ENCODE measurements at places on chromosomes 5 and 9.
A peak's percentile ranks its signal among the peaks of the same experiment; 100 is the strongest.

- DNase-seq, result no peak
Observed at GRCh38 chr9:135281791-135282737, 194.6 kb downstream of the OLFM1 start.

- no peak for DNase-seq
Observed at GRCh38 chr5:128470663-128471062, 67.4 kb downstream of the FBN2 start.

GRCh38 chr5:40486437-40487275 is 193.1 kb upstream of the PTGER4 start:
- DNase-seq, result peak; percentile 41

- no peak for DNase-seq
Observed at GRCh38 chr9:6549106-6549800, 96.3 kb downstream of the GLDC start.

DNA sequence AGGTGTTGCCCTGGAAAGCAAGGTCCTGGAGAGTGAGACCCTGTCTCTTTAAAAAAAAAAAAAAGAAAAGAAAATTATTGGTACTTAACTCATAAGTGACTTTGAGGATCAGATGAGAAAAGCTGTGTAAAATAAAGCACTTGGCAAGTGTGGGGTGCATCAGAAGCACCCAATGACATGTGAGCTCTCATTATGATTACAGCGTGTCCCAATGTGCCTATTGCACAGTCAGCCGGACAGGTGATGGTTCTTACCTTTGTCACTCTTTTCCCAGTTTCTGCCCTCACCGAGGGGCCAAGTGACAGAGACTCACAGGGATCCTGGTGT is 40.4 kb upstream of the IL17B start:
- no peak for DNase-seq

- no peak for DNase-seq
Observed at GRCh38 chr5:66810848-66811261, 214.7 kb downstream of the MAST4 start.

GRCh38 chr5:16903480-16904300 is 32.4 kb downstream of the MYO10 start:
- DNase-seq, result no peak

- DNase-seq, result no peak
Observed at GRCh38 chr5:1762121-1762882, 37.3 kb downstream of the MRPL36 start.

- DNase-seq, result no peak
Observed at GRCh38 chr9:91555132-91555531, 131.5 kb upstream of the NFIL3 start.

DNA sequence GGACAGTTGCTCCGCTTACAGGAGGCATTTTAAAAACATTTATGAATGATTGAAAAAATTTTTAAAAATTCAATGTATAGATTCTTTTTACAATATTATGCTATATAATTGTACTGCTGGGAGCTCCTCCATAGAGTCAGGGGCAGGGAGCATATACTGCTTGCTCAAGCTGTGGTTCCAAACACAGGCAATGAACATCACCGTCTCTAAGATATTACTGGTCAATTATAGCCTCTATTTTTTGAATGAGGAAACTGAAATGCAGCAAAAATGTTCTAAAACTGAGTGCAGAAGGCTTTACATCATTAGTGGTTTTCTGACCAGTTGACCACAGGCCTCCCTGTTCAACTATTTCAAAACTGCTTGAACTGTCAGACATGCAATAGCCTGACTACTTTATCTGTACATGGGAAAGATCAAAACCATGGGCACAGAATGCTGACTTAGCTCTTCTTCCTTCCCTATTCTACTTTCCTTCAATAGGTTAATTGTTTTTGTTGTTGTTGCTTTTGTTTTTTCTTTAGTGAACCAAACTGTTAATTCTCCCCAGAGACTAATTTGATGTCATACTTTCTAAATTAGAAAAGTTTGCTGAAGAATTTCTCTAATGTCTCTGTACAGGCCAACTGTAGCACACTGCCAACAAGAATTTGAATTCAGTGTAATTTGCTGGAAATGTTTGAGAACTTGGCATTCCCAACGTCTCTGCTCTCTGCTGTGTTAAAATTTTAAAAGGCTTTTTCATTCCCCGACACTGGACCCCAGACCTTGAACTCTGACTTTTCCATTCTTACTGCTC is 107.6 kb upstream of the MPDZ start:
- no peak for DNase-seq

- DNase-seq, result no peak
Observed at GRCh38 chr5:174801798-174802197, 77.4 kb downstream of the MSX2 start.

DNA sequence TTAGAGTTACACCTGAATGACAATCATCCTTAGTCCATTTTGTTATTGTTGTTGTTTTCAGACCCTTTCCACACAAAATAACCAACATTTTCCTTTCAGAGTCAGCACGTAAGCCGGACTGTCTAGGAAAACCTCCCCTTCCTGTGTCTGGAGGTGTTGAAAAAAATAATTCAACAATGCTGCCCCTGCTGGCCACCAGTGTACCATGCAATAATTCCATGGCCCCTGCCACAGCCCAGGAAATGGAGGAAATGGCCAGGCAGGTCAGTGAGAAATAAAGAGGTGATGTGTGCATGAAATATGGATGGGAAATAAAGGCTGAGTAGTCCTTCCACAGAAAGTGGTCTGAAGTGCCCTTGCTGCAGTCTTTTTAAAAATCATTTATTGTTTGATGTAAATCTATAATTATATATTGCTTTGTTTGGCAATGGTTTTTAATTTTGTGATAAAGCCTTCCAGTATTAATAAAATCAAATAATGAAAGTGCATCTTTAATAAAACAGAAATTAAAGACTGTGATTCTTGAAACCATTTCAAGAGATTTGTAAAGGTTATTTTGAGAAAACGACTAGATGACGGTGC is 152.8 kb upstream of the PAPPA start:
- no peak for DNase-seq

DNA sequence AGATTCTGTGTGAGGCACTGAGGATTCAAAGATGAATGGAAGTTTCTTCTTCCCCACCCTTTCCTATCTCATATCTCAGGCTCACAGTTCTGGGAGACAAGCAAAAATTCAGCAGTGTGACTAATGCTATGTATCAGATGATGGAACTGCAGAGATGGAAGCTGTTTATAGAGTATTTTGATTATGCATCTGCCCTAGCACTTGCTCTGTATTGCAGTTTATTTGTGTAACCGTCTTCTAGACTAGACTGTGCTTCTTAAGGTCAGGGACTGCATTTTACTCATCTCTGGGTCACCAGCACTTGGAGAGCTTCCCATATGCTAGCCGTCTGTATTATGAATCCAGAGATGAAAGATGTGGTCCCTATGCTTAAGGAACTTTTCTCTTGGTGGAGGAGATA is 12.6 kb downstream of the CAVIN4 start:
- no peak for DNase-seq

GRCh38 chr9:124758061-124758460 is 13.1 kb downstream of the NR6A1 start:
- no peak for DNase-seq

DNA sequence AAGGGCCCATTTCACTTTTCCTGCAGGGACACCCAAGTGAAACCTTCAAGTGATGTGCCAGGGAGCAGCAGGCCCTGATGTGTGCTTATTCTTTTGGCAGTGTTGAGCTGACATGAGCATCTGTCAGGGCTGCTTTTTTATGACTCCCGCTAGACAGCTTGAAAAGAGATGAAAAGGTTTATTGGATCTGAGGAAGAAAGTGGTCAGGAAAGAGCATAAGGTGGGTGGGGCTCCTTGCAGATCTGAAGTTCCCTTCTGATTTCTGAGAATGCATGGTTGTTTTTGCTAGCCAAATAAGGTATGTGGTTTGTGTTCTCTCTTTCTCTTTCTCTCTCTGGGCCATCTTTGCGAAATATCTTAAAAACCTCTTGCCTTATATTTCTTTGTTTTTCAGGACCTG is 316.1 kb downstream of the DMRT2 start:
- DNase-seq, result peak; percentile 8

GRCh38 chr9:75633451-75634057 is 256.9 kb upstream of the PCSK5 start:
- no peak for DNase-seq

GRCh38 chr9:107337676-107338590 is 54.9 kb downstream of the RAD23B start:
- DNase-seq, result no peak

- no peak for DNase-seq
Observed at GRCh38 chr9:34219421-34219820, 40.6 kb downstream of the UBAP1 start.

DNA sequence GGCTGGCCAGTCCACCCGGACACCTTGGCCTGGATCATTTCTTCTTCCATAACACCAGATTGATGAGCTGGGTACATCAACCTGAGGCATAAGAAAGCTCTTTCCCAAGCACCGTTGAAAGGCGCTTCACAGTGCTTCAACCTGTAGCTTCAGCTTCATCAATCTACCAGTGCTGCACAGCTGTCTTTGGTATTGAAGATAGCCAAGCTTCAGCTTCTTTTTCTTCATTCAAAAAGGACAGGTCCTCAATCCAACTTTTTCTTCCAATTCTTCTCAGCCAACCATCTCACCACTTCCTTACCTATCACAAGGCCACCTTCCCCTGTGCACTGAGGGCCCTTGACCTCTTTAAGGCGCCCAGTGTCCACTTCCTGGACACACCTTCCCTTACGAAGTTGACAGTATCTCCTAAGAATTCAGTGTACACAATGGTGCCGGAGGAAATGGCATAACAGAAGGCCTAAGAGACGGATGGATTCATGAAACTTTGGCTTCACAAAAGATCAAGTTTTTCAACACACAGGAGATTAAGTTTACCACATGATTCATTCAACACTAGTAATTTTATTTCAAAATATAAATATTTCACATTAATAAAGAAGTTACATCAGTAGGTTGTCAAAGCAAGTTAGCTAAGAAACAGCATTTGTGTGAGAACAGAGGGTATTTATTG is 1.4 kb upstream of the CTNNAL1 start:
- no peak for DNase-seq

- DNase-seq, result no peak
Observed at GRCh38 chr5:77751328-77752023, 24.7 kb downstream of the TBCA start.

GRCh38 chr5:173246511-173246910 is 11.5 kb upstream of the NKX2-5 start:
- no peak for DNase-seq

DNA sequence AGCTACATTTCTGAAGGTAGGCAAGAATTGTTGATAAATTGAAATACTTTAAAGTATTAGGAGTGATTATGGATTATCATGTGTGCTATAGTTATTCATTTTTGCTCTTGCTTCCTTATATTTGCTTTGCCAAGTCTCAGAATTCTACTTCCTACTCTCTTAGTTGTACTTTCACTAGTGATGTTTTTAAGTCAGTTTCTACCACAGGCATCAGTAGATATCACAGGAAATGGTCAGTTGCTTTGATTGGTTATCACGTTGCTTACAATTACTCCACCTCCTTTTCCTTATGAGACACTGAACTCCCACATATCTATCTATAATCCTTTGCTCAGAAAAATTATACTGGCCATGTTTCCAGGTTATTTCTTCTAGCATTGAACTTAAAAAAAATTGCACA is 472.8 kb downstream of the DMRTA1 start:
- DNase-seq, result no peak

DNA sequence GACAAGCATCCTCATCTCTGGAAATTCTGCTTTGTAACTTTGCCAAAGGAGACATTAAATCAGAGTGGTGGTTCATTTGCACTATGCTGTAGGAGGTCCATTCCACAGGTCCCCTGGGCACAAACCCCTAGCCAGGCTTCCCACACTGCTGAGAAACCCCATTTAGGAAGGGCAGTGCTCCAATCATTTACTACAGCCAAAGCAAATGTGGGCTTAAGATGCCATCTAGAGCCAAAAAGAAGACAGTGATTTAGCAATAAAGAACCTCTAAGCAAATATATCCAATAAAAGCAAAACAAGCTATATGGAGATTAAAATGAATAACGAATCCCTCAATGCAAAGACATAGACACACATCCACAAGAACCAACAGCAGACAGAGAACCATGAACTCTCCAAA is 129.0 kb upstream of the ALDH1B1 start:
- DNase-seq, result no peak

- DNase-seq, result no peak
Observed at GRCh38 chr5:56299212-56299611, 66.1 kb upstream of the ANKRD55 start.

GRCh38 chr9:125176636-125177035 is 13.0 kb downstream of the PPP6C start:
- no peak for DNase-seq

DNA sequence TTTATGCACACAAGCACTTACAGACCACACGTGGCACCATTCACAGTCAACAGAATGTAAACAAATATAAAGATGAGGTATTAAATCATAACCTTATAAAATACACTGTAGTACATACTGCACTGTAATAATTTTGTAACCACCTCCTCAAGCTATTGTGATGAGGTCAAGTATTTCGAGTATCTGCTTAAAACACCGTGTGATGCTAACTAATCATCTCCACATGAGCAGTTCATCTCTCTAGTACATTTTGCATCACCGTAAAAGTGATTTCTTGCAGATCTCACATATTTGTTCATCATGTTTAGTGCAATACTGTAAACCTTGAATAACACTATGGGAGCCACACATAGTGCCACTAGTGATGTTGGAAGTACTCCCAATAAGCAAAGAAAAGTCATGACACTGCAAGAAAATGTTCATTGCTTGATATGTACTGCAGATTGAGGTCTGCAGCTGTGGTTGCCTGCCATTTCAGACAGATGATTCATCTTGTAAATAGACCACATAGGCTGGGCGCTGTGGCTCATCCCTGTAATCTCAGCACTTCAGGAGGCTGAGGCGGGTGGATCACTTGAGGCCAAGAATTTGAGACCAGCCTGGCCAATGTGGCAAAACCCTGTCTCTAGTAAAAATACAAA is 44.3 kb downstream of the FOXB2 start:
- DNase-seq, result no peak

GRCh38 chr9:7549249-7549648 is 250.3 kb downstream of the DMAC1 start:
- no peak for DNase-seq

DNA sequence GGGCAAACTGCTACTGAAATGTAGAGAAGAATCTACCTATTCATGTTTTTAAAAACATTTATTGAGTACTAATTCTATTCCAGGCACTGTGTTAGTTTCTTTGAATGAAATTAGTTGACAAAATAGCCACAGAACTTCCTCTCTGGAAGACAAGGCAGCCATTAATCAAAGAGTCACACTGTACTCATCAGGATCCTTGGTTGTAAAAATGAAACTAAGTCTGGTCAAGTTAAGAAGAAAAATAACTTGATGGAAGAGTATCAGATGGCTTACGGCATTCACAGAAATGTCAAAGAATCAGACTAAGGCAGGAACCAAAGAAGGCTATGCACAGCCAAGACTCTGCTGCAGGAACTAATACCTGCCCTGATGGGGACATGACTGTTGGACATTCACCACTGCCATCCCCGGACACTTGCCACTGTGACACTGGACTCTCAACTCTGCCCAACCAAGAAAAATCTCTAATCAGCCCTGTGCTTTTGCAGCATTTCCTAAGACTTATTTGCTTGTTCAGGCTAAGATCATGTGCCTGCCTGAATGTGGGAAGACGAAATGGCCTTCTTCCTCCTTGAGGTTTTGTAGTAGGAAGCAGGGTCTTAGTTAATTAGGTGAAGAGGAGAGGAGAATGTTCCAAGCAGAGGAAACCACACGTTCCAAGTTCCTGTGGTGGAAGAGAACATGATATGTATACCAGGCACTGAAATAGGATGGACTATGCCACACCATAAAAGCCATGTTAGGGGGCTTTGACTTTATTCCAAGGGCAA is 23.3 kb upstream of the NDUFB6 start:
- no peak for DNase-seq

GRCh38 chr5:39622281-39622680 is 197.5 kb upstream of the DAB2 start:
- DNase-seq, result no peak

- DNase-seq, result no peak
Observed at GRCh38 chr9:106287091-106287631, 575.8 kb upstream of the ZNF462 start.

Measured in CD4-positive, alpha-beta T cell treated with Interleukin-6 at 100 ng/mL for 8 hours (primary cell).